C1 segment of cervical spinal cord (tissue), 14 donors: ENCODE measurements at places on chromosomes 2 and 18.

- DNase-seq: no peak
These were observed 139.3 kb downstream of the ACOXL start for GRCh38 chr2:110871637-110872036.

- DNase-seq: no peak
These were observed 449.1 kb downstream of the TGIF1 start for GRCh38 chr18:3898861-3899613.

GRCh38 chr2:161681046-161681445, 56.8 kb downstream of the SLC4A10 start:
- DNase-seq: no peak

- DNase-seq: no peak
These were observed 74.2 kb downstream of the SH3BP4 start for GRCh38 chr2:235025800-235026536.

DNA sequence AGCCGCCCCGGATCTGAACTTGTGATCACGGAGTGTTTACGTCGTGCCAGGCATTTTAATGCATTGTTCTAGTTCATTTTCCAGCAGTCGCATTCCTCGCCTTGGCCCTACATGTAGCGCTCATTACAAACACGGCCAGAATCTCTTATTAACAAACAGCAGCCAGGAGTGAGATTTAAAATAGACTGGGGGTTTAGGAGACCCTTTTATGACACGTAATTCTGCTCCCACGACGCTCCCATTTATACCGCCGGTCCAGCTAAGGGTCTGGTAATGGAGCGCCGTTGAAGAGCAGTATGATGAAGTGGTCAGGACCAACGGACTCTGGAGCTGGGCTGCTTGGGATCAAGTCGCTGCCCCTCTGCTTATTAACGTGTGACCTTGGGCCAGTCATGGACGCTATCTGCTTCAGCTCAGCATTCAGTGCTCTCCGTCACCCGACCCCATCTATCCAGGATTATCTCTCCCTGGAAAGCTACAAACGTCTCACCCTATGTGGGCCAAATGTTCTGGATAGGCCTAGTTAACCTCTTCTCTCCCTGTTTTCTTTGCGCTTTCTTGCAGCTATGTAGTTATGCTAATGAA, 745 bp downstream of the MSH2 start:
- no peak for DNase-seq

DNA sequence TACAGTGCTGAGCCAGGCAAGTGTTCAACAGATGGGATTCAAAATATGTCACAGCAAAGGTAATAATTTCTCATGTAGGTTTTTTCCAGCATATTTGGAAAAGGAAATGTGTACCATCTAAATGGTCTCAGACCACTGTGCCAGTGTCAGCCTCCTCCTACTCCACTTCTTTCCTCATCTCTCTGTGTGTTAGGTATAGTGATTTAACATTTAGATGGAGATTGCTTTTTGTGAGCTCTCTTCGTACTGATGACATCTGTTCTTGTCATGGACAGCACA, 80.9 kb upstream of the TSPYL6 start:
- no peak for DNase-seq

DNA sequence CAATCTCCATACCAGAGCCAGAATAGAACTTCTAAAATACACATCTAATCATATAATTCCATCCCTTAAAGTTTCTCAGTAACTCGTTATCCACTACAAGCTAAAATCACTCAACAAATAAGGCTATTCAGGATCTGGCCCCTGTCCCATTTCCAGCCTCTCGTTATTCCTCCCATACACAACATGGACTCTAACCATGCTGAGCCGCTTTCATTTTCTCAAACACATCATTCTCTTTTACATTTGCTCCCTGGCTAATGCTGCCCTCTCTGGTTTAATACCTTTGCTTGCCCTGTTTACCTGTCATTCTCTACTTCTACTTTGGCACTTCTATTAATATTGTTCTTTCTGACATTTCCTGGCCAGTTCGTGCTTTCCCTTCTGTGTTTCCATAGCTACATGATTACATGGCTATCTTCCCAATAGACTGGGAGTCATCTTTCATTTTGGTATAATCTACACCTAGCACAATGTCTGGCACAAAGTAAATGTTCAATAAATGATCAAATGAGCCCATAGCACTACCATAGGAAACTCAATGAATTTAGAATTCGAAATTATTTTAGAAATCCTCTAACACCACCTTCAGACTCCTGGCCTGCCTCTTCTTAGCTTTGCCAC, 163.6 kb upstream of the VRK2 start:
- no peak for DNase-seq

- DNase-seq: no peak
These were observed 102.4 kb upstream of the THUMPD2 start for GRCh38 chr2:39881494-39881893.

GRCh38 chr2:14944562-14945346, 312.2 kb downstream of the LRATD1 start:
- no peak for DNase-seq

- no peak for DNase-seq
These were observed 183.4 kb downstream of the GALR1 start for GRCh38 chr18:77433076-77433475.

DNA sequence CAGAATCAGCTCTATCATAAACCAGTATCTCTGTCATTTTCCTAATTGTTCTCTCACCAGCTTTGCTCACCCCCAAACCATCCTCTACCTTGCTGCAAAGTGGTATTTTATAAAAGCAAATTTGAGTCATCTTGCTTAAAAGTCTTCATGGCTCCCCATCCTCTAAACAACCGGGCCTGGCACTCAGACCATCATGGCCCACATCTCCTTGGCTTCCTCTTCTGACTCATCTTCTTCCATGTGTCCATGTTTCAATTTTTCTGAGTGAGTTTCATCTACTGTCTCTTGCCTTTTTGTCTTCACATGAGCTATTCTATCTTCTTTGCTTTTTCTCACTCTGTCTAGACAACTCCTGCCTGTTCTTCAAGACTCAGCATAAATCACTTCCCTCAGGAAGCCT, 58.6 kb downstream of the LHCGR start:
- no peak for DNase-seq

DNA sequence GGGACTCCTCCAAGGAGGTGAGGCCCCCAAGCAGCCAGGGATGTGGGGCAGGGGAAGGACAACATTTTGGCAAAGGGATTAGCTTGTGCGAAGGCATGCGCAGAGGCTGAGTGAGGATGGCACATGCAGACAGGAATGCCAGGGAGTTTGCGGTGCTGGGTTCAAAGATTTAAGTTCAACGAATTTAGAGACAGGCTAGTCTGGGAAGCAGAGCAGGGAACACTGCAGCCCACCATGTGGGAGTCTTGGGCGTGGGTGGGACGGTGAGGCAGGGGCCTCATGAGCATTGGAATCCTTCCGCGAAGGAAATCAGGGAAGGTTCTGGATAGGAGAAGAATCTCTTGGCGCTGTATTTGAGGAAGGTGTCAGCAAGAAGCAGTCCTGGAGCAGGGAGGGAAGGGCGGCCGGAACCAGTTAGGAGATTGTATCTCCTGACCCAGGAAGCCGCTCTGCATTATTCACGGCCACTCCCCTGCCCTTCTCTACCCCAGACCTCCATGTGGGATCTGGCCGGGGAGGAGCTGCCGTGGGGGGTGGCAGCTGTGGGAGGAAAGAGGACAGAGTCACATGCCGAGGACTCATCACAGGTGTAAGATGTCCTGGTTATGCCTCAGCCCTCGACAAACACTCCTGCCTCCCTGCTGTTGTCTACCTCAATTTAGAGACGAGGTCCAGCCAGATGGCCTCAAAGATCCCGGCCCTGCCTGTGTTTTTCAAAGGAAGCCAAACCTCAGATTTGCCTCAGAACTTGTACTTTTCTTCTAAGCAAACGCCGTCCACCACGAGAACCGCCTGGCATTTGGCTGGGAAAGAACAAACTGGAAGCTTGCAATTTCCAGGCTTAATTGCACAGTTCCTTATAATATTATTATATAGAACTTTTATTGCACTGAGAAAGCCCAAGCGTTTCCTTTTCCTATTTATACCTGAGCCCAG, 123.7 kb upstream of the SMAD2 start:
- DNase-seq: no peak

DNA sequence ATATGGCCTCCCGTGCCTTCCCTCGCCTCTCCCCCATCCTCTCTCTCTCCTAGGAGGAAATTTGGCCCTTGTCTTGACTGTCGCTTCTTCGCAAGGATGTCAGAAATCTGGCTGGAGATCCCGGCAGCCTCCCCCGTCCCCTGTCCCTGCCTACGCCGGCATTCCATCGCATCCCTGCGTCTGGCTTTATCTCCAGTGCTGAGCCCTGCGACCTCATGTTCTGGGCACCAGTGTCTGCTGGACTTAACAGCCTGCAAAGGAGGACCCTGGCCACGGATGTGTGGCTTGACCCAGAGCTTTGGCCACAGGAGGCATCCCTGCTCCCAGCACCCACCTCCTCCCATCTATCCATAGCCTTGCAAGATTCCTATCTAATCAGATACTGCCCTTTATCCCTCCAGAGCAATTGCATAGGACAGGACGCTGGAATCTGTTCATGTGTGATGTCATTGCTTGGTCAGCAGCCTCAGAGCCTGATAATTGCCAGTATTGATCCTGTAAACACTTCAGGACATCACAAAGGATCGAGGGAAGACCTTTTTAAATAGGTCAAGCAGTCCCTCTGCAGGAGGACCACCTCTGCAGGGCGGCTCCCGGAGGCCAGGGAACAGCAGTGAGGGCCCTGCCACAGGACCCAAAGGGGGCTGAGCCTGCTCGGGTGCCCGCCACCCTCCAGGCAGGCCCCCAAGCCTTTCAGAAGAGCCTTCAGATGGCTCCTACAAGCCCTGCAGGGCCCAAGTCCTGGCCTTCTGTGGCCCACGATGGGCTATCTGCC, 168.2 kb downstream of the TWIST2 start:
- DNase-seq: no peak

GRCh38 chr2:127479219-127479825, 47.0 kb downstream of the IWS1 start:
- no peak for DNase-seq

- no peak for DNase-seq
These were observed 149.2 kb downstream of the ABCA12 start for GRCh38 chr2:214989187-214989586.

DNA sequence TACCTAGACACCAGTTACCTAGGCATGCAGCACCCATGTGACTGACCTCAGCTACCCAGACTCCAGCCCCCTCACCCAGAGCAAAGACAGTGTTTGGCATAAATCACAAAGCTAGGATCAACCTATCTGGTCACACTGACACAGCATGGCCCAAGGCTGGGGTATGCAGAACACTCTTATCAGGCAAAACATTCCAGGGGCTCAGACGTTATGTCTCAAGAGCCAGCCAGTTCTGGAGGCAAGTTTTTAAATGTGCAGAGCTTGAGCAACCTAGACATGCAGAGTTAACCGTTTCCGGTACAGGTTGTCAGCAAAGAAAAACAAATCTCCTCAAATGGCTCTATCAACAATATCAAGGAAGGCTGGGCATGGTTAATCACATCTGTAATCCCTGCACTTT, 92.8 kb downstream of the AP1S3 start:
- DNase-seq: no peak

GRCh38 chr2:102662833-102663232, 43.5 kb downstream of the SLC9A2 start:
- DNase-seq: no peak

GRCh38 chr2:63894167-63894566, 52.5 kb downstream of the UGP2 start:
- DNase-seq: no peak

GRCh38 chr18:73908323-73908722, 239.3 kb downstream of the FBXO15 start:
- DNase-seq: no peak

GRCh38 chr2:46067501-46068305, 229.5 kb upstream of the EPAS1 start:
- no peak for DNase-seq

GRCh38 chr2:36582951-36583350, 15.0 kb downstream of the FEZ2 start:
- no peak for DNase-seq

- DNase-seq: no peak
These were observed 24.7 kb downstream of the ARL4C start for GRCh38 chr2:234472155-234472554.

- no peak for DNase-seq
These were observed 78.5 kb upstream of the STK17B start for GRCh38 chr2:196249860-196250259.

DNA sequence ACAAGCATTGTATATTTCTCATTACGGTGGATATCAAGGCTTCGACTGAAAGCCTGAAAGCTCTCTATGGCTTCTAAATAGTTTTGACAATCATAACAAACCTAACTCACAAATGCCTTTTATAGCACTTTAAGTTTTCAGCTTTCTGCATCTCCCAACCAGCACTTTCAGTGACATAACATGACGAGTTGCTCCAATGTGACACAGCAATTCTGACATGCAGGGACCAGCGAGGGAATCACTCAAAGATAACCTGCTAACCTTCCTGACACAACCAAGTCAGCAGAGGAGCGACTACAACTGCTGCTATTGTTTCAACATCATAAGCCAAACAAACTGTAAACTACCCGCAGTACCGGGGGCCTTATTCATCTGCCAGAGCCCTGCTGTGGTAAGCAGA, 95.7 kb upstream of the CDH20 start:
- DNase-seq: no peak

DNA sequence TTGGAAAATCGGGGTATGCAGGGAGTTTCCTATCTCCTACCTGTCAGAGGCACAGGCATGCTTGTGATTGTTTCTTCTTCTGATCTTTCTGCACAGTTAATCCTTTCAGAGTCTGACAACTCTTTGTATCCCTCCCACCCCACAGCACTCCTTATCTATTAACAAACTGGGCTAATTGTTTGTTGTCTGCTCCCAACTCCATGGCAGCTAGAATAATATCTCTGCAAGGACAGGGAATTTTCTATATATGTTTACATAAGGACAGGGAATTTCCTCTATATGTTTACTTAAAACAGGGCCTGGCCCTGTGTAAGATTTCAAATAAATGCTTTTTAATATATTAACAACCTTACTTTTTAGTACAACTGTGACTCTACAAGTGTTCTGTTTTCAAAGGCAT, 36.0 kb upstream of the VRK2 start:
- DNase-seq: no peak

GRCh38 chr2:15974565-15975260, 34.4 kb downstream of the MYCN start:
- no peak for DNase-seq
